Activated T-helper 2 cell treated with anti-CD3 and anti-CD28 coated beads, Interferon-gamma antibody, Interleukin-2, Interleukin-4, amounts not matched to agents 10 μg/mL and 5 μg/mL and 100 μg/mL, durations not matched to agents 14 hours and 24 hours and 36 hours (primary cell): ENCODE measurements at places on chromosomes 5 and 9. TPM values are rescaled to one million over a fixed set of nuclear protein-coding genes. Genes with fewer than 3 reads are reported as not detected.

Gene PHF24
- 0.11 TPM in 1 of 2 replicates, not detected in the other for total RNA-seq

Gene ZNF484
- 7.5 and 8.0 TPM in 2 replicates for total RNA-seq

Gene MARCOL
- total RNA-seq = not detected in 2 replicates

Gene PRKACG
- total RNA-seq = not detected in 2 replicates

Gene NME5
- not detected in 2 replicates for total RNA-seq

Gene SPINK7
- not detected in 2 replicates for total RNA-seq

Gene FBP1
- total RNA-seq = 0.23 TPM in 1 of 2 replicates, not detected in the other

Gene ENTR1
- 66.4 and 75.6 TPM in 2 replicates for total RNA-seq

DNA sequence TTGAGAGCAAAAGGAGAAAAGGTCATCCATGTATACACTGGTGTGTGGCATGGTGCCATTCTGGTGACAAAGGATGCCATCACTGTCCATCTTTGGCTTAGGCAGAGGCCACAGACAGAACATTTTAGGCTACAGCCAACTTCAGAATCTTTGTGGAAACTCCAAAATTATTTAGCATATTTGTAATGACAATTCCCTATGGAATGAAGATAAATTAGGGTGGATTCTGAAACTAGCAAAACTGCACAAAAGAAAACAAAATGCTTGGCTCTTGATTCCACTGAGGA lies 92.5 kb downstream of the FBXW11 start:
- no peak for DNase-seq

DNA sequence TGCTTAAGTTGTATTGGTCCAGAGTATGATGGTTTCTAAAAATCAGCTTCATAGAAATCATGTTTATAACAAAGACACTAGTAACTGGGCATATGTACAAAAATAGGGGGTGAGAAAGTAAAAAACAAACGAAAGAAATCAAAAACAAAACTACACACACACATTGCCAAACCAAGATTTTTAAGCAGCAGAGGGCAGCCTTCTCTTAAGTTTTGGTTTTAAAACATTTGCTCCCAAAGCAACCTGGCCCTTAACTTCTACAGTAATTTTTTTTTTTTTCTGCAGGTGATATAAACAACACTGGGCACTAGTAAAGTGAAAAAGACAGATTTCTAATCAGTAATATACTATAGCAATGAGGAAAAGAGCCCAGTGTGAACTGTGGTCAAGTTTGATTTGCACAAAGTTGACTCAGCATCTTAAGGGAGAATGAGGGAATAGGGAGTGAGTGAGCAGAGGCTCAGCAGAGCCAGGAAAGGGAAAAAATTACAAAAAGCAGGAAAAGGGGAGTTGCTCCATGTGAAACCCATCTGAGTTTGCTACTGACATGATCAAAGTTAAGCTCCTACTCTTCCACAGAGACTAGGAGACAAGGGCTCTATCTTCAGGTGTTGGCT lies 13.4 kb upstream of the GAPT start:
- no peak for DNase-seq

GRCh38 chr9:117927354-117927753 lies 223.2 kb downstream of the TLR4 start:
- no peak for DNase-seq

DNA sequence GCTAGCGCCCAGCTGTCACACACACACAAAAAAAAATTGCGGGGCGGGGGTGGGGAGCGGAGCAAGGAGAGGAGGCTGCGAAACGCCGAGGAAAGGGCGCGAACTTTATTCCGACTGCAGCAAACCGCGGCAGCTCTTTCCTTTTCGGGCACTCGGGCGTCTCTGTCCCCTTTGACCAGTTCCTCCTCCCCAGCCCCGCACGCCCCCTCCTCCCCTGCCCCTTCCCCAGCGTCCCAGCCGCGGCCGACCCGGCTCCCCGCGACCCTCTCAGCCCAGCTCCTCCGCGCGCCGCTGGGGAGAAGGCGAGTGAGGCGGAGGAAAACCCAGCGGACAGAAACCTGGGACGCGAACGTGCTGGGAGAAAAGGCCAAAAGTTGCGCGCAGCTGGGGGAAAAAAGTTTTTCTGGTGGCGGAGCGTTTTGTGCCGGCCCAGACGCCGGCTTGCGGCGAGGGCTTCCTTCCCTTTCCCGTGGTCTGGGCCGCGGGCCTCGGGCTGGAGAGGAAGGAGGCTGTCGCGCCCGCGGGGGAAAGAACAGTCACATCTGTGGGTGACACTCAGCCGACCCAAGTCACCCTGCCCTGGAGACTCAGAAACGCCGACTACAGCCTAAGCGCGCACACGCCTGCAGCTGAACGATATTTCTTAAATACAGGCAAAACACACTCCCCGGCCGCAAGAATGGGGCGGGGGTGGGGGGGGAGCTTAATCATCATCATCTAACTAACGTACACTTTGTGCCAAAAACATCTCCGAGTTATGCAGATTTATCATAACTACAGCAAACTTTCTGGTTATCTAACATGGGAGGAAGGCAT lies 1.1 kb upstream of the BNC2 start:
- DNase-seq = no peak

- DNase-seq = no peak
Measured at GRCh38 chr5:1321576-1321975, 23.3 kb downstream of the CLPTM1L start.

DNA sequence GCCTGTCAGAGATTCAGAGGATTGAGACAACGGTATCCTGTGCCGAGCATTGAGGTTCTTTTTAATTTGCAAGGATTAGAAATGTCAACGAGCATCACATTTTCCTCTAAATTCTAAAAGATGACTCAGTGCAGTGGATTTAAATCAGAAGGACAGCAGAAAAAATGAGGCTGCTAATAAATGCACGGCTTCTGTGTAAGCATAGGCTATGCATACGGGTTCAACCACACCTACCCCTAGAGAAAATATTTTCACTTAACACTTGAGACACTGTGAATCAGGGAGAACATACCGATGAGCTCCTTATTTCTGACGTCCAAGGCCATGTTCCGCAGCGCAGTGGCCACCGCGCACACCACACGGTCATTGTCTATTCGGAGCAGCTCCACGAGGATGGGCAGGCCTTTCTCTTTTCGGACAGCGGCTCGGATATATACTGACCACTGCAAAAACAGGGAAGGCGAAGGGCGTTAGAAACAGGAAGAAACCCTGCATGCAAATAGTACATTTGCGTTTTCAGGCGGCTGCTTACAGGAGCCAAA lies 321.4 kb upstream of the DAP start:
- no peak for DNase-seq

DNA sequence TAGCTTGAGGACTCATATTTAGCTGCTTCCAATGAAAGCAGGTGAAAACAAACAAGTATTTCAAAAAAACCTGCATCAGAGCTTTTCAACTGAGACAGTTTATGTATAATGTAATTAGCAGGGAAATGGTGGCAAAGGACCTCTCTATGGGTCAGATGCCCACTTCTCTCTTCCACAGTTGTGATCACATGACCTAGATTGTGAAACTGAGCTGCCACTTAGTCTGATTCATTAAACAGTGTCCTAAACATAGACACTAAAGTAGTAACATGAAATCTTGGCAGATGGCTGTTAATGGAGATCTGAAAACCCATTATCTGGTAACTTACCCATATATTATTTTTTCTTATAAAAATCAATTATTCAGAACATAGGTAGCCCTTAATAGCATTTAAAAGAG lies 663.6 kb upstream of the RIOK2 start:
- DNase-seq = no peak

DNA sequence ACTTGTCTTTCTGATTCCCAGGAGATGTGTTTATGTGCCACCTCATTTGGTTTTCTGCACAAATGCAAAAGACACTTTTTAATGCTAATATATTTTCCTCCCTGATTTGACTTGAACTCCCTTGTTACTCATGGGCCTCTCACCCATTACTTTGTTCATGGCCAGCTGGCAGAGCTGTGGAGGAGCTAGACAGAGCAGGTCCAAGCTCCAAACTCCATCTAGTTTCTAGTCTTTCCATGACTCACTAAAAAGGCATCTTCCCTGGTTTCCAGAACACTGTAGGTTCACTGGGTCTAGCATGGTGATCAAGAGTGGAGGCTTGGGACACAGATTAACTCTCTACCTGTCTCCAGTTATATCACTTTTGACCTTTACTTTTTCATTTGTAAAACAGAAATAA lies 161.0 kb upstream of the SLC28A3 start:
- no peak for DNase-seq

GRCh38 chr5:111585946-111586345 lies 73.6 kb upstream of the STARD4 start:
- DNase-seq = no peak

- no peak for DNase-seq
Measured at GRCh38 chr9:121026768-121027167, 23.3 kb downstream of the C5 start.

DNA sequence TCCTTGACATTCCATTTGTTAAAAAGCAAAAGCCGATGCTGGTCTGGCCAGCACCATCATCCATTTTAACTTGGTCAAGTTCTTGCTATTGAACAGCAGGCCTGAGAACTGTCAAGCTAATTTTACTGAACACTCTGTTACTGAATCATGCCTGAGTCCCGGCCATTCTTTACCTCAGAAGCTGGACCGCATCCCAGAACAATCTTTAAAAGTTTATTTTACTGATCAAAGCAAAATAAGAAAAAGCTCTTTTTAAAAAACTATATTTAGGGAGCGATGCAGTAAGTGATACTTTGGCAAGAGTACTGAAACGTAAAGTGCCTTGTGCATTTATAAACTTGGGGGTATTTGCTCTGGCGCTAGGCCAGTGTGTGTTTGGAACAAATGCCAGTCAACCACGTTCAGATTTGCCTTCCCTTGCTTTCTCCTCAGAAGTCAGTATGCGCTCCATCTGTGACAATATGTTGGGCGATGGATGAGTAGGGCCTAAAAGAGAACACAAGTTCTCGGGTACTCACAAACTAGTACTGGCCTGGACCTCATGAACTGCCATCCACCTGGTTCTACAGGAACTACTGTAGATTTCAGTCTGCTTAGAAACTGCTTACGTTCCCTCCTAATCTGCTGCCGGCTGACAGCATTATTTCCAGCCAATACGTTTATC lies 161.9 kb downstream of the MAPKAP1 start:
- no peak for DNase-seq

GRCh38 chr5:124849774-124850173 lies 103.3 kb upstream of the ZNF608 start:
- DNase-seq = no peak

DNA sequence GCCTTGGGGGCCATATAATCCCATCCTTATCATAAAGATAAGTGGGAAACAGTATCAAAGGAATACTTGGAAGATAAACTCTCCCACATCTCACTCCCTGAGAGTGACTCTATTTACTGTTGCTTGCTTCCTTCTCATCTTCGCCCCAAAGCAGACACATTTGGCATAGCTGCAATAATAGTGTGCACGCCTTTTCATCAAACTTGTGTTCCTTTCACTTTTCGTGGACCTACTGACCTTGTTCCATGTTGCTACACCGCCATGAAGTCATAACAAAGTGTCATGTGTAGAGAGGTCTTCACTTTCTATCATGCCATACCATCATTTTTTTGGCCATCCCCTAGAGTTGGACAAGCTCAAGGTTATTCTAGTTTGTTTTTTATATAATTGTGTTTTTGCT lies 200.0 kb upstream of the MSX2 start:
- no peak for DNase-seq

GRCh38 chr5:148186248-148187003 lies 16.4 kb upstream of the SPINK6 start:
- DNase-seq = no peak

DNA sequence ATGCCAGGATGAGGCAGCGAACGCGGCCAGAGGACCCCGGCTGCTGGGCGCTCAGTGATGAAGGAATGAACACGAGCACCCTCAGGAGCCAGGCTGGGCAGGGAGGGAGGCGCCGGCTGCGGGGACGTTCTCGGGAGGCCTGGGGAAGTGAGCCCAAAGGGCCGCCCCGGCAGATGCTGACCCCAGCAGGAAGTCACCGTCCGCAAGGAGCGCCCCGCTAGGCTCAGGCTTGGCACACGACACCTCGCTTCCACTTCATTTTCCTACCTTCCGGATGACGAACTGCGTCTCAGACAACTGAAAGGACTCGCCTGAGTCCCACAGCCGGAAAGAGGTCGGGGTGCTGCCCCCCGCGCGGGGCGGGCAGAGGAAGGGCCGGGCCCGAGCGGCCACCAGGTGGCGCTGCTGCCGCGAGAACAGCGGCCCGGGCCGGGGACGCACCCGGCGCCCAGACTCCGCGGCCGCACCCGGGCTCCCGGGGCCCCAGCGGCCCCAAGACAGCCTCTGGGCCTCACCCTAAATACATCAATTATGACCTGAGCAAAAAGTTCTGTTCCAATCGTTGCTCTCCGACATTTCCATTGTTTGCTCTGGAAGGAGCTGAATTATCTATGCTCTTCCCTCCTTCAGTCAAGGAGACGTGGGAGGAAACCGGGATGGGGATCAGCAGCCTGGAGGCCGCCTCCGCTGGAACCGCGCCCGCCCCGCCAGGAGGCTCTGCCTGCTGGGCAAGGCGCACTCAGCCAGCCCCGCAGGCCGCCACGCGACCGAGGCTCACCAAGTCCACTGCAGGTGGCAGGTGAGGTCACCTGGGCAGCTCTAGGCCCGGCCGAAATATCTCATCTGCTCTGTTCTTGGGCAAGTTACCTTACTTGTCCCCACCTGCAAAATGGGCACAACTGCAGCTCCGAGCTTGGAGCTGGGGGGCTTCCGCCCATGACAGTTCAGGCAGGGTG lies 107.0 kb downstream of the ZNF354C start:
- DNase-seq = peak; percentile 36

DNA sequence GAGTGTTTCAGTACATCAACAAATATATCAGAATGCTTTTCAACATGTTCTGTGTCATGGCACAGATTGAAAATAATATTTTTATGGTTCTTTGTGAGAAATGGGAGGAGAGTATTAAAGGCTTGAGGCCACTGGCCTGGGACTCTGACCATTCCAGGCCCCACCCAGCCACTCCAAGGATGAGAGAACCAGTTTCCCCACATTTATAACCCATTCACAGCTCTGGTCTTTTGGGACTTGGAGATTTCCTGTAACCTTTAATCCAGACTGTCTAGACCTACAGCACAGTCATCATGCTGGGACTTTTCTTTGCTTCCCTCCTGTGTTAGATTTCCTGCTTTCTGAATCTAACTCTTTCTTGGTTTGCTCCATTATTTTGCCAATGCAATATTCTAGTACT lies 389.6 kb downstream of the KIAA0825 start:
- no peak for DNase-seq
